ENCODE measurements at places on chromosomes 11 and 22.

DNA sequence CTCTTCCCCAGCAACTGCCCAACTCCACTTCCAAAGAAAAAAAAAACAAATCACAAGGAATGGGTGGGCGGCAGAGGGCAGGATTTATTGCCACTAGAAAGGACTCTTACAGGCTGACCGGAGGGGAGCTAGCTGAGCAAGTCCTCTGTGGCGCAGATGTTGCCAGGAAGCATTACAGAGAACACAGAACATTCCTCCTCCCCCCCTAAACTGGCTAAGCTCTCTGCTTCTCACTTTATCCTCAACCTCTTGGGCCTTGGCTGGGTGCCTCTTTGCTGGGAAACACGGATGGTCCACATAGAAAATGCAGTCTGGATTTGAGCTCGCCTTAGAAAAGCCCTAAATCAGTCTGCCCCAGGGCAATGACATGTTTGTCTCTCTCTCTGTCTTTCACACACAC, 12.6 kb upstream of the FJX1 start:
- DNase-seq: no peak

GRCh38 chr22:24506802-24507438, 11.8 kb downstream of the UPB1 start:
- no peak for DNase-seq

GRCh38 chr11:62882431-62882749, 1.7 kb downstream of the SLC3A2 start:
- DNase-seq: no peak

DNA sequence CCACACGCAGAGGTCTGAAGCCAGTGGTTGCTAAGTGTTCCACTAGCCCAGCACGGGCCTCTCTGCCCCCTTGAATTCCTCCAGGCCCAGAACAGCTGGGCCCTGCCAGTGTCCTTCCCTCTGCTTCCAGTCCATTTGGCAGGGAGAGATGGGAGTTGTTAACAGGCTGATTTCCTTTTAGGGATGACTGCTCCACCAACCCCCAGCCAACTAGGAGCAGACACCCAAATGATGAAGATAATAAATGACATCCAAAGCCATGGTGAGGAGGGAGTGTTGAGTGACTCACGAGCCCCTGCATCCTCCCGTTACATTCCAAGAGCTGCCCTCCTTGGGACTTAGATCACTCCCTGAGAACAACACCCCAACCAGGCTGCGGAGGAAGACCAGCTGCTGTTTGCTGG, 20.6 kb downstream of the PARVA start:
- peak; percentile 90 for DNase-seq

DNA sequence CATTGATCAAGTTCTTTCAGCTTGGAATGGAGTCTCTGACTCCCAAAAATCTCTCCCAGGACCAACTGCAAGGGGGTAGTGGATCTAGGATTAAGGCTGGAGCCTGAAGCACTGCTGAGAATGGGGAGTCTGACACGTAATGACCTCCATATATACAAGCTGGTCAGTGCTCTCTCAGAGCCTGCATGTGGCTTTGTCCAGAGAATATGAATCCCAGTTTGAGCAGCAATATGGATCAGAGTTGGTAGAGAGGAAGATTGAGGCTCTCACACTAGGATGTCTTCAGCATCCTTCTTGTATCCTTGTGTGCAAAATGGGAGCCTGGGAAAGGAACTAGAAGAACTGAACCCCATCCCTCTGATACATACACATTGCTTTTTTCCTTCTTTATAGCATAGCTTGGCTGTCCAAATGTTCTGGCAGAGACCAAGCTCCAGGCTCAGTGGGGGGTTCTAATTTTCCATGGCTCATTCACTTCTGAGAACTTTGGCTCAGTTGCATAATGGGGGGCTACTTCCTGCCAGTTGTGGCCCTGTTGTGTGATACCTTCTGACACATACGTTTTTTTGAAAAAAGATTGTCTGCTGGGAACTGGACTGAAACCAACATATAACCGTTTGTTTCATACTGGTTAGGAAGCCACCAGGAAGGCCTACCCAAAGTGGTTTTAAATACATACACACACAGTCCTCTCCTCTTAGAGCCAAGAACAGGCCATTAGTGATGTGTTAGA, 138.2 kb downstream of the ETS1 start:
- DNase-seq: peak; percentile 65

DNA sequence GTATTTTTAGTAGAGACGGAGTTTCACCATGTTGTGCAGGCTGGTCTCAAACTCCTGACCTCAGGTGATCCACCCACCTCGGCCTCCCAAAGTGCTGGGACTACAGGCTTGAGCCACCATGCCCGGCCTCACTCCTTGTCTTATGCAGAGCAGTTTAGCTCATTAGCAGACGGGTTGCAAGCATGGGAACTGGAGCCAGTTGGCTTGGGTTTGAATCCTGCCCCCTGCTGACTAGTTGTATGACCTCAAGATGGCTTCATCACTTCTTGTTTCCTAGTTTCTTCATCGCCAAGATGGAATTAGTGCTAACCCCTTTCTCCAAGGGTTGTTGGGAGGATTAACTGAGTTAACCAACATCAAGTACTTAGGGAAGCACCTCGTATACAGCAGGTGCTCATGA, 23.4 kb upstream of the RASD2 start:
- DNase-seq: no peak

DNA sequence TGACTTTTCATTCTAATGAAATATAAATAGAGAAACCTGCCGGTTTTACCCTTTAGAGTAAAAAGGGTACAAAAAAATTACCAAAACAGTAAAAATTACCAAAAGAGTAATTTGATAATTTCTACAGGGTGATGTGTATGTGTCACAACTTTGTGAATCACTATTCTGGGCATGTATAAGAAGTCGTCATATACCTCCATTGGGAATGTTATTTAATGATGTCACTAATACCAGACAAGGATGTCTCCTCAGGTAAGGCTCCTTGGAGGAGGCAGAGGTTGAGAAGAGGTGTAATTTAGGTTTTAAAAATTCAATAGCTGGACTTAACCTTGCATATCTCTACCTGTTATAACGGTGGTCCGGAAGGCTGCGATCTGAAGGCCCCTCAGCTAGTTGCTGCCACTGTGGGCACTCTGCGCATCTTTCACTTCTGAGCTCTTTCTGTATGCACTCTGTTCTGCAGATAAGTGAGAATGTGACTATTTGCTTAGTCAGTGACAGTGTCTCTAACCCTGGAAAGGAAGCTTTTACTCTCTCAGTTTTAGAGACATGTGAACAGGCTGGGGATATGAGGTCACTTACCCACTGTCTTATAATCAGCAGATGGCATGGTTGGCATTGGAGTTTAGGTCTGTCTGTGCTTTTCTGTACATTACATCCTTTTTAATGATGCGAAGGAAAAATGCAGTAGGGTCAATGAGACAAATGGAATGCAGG, 987 bp upstream of the NCR3LG1 start:
- no peak for DNase-seq

DNA sequence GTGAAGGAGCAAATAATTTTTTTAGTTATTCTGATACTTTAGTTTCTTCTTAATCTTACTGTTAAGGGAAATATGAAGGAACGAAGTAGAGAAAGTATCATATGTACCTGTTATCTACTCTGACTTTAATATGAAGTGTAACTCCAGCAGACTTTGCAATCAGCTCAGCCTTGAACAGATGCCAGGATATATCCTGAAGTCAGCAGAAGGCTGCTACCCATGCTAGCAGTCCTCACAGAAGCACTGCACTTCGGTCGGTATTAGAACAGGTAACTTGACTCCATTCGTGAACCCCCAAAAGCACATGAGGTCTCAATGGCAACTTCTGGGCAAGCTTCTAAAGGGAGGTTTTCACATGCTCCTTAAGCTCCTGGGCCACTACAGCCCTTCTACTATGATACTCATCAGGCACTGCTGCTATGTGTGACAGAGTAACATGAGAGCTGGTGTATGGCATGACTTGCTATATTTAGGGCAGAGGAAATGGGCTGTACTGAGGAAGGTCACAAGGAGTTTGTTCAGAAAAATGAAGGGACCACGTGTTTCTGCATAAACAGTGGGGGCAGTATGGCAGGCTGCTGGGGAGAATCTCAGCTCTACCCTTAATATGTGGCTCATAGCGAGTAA, 344.1 kb downstream of the SOX6 start:
- DNase-seq: no peak

GRCh38 chr11:99275521-99275920, 254.8 kb downstream of the CNTN5 start:
- DNase-seq: peak; percentile 60

DNA sequence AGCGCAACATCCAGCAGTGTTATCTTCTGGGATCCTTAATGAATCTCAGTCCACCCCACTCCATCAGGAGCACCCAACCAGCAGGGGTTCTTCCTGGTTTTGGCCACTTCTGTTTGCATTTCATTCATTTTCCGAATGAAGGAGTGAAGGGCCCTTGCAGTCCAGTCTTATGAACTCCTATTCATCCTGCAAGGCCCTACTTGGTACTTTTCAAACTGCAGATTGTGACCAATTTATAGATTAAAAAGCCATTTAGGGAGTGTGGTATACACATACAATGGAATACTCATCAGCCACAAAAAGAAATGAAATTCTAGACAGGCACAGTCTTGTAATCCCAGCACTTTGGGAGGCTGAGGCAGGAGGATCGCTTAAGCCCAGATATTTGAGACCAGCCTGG, 10.2 kb upstream of the MN1 start:
- no peak for DNase-seq

- DNase-seq: peak; percentile 85
These were observed 22.3 kb upstream of the MICAL2 start for GRCh38 chr11:12088047-12088481.

DNA sequence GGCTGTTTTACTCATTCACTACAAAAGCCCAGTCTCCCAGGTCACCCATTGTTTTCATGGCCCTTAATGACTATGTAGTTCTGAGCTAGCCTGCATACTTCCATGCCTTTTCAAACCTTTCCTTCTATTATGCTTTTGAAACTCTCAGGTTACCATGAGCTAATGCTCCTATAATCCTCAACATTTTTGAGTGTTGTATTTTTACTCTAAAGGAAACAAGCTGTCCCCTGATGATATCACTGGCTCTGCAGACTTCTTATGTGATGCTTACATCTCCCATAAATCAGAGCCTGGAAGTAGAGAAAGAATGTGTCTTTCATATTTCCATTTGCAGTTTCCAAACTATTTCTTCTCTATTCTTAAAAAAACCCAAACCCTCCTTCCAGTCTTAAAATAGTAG, 159.0 kb upstream of the RAG2 start:
- DNase-seq: no peak

- DNase-seq: no peak
These were observed 13.9 kb downstream of the CRTAM start for GRCh38 chr11:122852074-122852795.

GRCh38 chr22:22999523-22999922, 70.8 kb upstream of the GNAZ start:
- DNase-seq: peak; percentile 54

DNA sequence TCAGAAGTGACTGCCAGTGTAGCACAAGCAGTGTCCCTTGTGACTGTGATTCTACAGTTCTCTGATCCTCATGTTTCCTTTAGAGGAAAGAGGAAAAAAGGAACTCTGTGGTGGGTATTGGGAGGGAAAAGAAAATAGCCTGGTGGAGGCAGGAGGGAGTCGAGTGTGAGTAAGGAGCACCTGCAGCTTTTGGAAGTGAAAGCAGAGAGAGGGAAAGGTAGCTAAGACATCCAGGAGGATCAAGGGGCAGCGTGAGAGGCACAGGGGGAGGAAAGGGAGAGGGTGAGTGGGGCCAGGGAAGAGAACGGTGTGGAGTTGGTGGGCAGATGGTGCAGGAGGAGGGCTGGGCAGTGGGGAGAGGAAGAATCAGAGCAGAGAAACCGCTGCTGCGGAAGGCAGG, 12.4 kb downstream of the TMA7B start:
- no peak for DNase-seq
